Lung microvascular endothelial cell (primary cell): ENCODE measurements at places on chromosomes 5 and 9.
A peak's percentile ranks its signal among the peaks of the same experiment; 100 is the strongest.

GRCh38 chr5:54610197-54610944 is 92.8 kb downstream of the SNX18 start:
- peak; percentile 14 for DNase-seq

DNA sequence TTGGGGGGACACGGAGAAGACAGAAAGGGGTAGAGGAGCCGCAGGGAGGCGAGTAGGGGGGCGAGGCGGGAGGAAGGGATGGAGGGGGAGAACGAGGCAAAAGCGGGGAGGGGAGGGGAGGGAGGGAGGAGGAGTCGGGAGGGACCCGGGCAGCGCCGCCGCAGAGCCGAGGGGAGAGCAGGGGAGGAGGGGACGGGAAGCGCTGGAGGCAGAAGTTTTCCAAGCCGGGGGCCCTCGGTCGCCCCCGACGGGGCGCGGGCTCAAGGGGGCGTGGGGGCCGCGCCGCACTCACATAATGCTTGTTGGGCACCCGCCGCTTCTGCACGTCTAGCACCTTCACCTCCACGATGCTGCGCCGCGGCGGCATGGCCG is 353 bp downstream of the SH3PXD2B start:
- peak; percentile 48 for DNase-seq

GRCh38 chr5:149667084-149667828 is 62.9 kb upstream of the PPARGC1B start:
- peak; percentile 74 for DNase-seq

DNA sequence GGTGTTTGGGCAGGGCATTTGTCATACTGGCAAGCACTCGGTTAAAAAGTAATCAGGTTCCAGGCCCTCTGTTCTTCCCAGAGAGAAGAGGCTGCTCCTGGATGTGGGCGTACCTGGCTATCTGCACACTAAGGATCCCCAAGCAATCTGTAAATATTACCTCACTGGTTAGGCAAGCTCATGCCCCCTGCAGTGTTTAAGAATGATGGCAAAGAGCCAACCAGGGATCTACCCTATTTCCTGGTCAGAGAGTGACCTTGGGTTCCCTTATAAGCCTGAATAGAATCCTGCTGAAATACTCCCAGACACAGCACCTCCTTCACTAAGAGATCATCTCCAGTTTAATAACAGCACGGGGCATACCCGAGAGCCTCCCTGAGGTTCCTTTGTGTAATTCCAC is 181.2 kb downstream of the PIK3R1 start:
- DNase-seq = no peak

DNA sequence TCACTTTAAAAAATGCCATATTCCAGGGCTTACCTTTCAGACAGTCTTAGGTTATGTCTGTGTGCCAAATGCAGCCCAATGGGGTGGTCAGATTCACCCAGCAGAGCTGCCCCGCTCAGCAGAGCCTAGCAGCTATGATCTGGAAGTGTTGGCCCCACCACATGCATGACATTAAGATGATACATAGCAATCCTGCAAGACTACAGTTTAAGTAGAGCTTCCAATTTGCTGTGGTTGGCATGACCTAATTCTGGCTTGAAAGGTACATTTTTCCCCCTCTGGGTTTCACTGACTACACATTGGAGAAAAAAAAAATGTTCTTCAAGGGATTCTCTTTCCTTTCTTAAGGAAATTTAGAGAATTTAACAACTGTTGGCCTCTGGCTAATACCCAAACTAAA is 22.5 kb downstream of the MEF2C start:
- no peak for DNase-seq
